ENCODE measurements at places on chromosomes 2 and 18.

DNA sequence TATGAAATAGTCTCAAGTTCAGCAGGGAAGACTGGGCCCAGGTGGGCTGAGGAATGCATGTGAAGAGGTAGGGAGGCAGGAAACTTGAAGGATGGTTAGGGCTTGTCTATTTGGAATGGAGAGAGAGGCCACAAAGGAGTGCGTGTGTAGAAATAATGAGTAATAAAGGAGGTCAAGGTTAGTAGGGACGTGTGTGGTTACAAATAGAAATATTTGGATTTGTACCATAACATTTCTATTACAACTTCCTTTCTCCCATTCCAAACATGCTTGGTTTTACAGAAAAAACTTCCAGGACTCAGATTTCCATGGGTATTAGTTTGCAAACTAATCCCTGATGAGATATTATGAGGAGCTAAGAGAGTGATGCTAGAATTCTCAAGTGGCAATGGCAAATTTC is 280.6 kb downstream of the NCKAP5 start:
- DNase-seq: no peak

GRCh38 chr18:32478807-32479206 is 8.1 kb upstream of the GAREM1 start:
- DNase-seq: no peak

GRCh38 chr2:144114760-144115159 is 405.2 kb downstream of the ZEB2 start:
- no peak for DNase-seq

DNA sequence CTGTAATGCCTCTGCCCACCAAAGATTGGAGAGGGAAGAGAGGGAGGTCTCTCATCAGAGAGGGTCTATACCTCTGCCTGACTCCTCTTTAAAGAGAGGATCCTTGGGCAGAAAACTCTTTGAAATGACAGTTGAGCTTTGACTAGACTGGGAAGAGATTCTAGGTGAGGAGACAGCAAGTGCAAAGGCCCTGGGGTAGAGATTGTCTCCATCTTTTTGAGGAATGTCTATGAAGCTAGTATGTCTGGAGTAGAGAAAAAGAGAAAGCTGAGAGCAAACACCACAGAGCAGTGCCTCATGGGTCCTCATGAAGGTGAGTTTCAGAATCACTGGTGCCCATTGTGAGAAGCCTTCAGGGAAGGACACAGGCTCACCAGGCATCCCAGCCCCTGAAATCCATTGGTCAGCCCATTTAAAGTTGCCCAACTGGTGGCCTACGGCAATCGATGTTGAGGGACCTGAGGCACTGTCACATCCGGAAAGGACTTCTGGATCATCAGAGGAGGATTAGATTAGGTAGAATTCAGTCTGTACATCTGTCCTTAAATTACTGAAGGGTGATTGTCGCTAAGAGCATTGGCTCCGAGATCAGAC is 31.5 kb downstream of the LBH start:
- no peak for DNase-seq

- no peak for DNase-seq
Observed at GRCh38 chr2:147137711-147138110, 707.1 kb upstream of the ACVR2A start.

DNA sequence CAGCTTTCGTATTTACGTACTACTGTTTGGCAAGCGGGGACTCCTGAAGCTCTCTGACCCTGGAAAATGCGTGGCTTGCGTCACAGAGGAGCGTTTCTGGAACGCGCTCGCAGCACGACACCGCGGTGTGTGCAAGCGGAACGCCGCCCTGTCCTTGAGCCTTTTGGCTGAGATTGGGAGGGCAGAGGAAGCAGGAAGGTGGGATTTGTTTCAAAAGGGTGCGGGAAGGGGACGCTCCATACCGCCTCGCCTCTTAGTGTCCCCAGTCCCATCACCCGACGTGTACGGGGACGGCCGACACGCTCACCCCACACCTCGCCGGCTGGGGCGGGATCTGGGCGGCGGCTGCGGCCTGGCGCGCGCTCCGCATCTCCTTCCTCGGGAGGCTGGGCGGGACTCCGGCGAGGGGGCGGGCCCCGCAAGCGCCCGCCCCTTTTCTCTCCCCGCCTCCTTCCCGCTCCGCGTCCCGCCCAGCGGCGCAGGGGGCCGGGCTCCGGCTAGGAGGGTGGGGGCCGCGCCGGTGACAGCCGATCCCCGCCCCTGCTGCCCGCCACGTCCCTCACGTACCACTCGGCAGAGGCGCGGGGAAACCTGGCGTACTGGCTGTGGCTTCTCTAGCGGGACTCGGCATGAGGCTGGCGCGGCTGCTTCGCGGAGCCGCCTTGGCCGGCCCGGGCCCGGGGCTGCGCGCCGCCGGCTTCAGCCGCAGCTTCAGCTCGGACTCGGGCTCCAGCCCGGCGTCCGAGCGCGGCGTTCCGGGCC is at the start of gene PDK1:
Gene PDK1, plus strand, starts transcription at position 569 of the 762 bp plus-strand sequence. Its CDS starts 61 bp downstream, at position 630.
- peak; percentile 98 for DNase-seq

- no peak for DNase-seq
Observed at GRCh38 chr2:8158711-8159110, 523.1 kb upstream of the ID2 start.

DNA sequence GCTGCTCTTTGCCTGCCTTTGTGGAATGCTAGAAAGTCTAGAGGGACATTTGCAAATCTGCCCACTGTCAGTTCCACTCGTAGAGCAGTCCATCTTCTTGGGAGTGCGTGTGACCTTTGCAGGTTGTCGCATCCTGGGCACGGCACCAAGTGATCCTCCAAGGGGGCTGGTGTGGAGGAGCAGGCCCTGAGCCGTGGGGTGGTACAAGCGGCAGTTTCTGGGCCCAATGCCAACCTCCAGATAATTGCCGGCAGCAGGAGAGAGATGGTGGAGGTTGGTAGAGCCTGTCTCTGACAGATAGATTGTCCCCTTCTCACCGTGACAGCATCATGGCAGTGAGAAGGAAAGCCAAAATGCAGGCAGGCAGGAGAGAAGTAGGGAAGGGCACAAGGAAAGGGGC is 150.7 kb upstream of the SLC14A2 start:
- DNase-seq: no peak

DNA sequence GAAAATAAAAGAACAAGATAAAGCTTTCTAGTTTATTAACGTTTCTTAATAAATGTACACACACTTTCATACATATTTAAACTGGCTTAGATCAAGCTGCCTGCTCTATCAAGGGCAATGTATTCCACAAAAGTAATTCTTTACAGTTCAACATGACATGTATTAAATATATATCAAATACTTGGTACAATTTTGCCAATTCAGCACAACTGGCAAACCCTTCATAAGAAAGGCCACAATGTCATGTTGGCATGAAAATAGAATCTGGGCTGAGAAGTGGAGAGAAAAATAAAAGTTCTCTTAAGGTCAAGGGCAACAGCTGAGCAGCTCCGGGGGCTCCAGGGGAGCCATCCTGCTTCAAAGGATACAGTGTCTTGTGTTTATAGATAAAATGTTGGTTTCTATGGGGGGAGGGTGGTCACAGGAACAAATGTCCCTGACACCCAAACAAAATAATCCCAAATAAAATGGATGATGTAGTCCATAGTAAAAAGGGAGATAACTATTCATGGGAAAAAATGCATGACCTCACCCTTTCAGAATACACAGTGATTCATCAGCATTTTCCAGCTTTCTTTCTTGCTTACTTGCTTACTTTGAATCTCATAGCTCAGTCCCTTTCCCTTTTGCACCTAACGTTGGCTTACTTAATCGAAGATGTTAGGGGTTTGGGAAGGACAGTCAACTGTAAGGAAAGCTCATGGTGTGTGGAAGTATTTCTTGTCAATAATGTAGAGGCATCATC is 494.9 kb downstream of the NYAP2 start:
- peak; percentile 8 for DNase-seq

- DNase-seq: no peak
Observed at GRCh38 chr18:68694316-68694715, 20.6 kb downstream of the TMX3 start.

- DNase-seq: peak; percentile 72
Observed at GRCh38 chr2:65435625-65436168, 3.3 kb upstream of the SPRED2 start.

DNA sequence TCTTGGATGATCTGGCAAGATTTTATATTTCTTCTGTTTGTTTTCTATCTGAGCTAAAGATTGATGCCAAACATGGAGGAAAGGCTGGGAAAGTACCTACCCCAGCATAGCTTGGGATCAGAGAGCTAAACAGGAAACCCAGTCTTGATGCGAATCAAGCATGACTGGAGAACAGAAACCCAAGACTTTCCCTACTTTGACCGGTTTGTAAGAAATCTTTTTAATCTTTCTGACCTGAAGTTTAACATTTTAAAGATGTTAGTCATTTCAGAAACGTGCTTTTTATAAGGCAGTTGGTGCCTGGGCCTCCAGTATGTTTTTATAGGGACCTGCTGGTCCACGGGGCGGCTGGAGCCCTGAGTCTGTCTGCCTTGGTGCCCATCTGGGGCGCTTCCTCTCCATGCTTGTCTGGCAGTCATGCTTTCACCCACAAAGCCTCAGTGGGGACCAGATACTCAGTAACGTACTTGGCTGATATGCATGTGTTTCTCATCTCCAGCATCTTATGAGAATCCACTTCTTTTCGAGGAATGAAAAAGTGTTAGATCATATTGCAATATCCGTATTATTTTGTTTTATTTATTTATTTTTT is 266.5 kb downstream of the PTGR3 start:
- no peak for DNase-seq

- DNase-seq: no peak
Observed at GRCh38 chr2:238567067-238567855, 140.5 kb downstream of the ASB1 start.

DNA sequence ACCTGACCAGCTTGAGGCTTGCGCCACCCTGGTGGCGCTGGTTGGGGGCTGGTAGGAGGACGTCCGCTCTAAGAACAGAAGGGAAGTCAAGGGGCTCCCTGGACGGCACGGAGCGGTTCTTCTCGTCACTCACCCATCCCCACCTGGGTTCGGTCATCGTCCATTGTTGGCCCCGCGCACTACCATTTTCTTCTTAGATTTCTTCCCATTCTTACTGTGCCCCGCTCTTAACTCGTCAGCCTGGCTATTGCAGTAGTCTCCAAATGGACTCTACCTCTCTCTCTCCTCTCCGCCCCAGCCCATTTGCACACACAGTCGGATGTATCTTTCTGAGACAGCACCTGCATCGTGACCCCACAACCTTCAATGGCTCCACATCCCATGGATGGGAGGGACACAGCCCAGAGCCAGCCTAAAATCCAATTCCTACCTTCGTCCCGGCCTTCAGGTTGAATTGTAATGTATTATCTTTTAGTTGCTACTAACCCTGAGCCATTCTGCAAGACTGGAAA is 814 bp upstream of the RAB1A start:
- DNase-seq: no peak

GRCh38 chr2:127293386-127293747 is 577 bp downstream of the ERCC3 start:
- DNase-seq: no peak

- DNase-seq: no peak
Observed at GRCh38 chr18:58892488-58892887, 27.8 kb downstream of the ZNF532 start.

GRCh38 chr2:131156452-131157149 is 51.5 kb downstream of the PLEKHB2 start:
- DNase-seq: no peak

GRCh38 chr18:35888329-35888728 is 84.2 kb upstream of the RMP24 start:
- DNase-seq: no peak

DNA sequence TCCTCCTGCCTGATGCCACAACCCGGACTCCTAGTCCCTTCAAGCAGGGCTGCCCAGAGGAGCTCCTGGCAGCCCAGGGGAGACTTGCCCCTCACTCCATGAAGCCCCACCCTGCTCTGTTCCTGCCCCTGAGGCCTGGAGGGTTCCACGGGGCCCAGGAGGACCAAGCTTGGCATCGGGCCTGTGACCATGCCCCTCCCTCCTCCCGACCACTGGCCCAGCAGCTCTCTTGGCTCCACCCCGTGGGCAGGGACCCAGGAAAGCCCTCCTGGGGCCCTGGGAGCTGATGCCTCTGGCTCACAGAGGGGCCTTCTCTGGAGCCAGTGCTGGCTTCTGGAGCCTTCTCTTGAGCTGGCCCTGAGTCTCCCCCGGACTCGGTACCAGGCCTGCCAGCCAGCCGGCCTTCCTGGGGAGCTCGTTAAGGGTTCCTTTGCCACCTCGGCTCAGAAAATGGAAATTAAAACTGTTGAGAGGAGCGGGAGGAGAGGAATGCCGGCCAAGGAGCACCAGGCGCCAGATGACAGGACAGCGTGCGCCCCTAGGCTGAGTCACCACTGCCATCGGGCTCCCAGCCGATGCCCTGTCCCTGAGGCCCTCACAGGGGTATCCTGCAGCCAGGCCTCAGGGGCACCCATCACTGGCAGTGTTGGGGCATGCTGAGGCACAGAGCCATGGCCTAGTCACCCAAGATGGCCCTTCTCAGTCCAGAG is 40.6 kb upstream of the SNED1 start:
- no peak for DNase-seq

- DNase-seq: no peak
Observed at GRCh38 chr18:6722690-6723089, 6.8 kb upstream of the ARHGAP28 start.

- DNase-seq: no peak
Observed at GRCh38 chr2:9768388-9768787, 74.9 kb upstream of the TAF1B start.

DNA sequence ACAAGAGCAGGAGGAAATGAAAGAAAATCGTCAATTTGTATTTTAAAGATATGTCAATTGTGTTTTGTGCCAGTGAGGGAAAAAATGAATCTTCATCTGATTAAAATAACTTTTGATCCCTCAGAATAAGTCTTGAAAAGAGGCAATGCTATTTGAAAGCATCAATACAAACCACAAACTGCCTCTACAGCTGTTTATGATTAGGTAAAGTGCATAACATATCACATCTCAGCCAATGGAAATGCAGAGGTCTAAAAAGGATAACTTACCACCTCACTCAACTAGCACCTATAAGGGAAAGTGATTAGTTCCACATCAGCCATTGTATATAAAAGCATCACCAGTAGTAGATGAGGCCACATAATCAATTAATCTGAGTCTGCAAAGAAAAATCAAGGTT is 492.2 kb upstream of the CDH2 start:
- no peak for DNase-seq

DNA sequence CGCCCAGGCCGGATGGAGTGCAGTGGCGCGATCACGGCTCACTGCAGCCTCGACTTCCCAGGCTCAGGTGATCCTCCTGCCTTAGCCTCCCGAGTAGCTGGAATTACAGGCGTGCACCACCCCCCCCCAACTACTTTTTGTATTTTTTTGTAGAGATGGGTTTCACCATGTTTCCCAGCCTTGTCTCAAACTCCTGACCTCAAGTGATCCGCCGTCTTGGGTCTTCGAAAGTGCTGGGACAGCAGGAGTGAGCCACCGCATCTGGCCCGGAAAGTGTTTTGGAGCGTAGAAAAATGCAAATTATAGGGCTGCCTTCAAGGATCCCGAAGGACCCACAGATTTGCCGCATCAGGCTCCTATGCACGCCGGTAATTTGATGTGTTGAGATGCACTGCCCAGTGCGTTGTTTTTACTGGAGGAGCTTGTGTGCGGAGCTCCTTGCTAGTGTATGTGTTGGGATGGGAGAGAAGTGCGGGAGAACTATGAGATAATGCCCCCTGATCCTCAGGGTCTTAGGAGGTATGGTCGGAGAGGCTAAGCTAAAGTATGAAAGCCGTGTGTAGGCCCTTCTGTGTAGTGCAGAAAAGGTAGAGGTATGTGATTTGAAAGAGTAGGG is 1.2 kb upstream of the CLASP1 start:
- peak; percentile 39 for DNase-seq

GRCh38 chr2:176554101-176555048 is 285.1 kb downstream of the MTX2 start:
- peak; percentile 50 for DNase-seq

GRCh38 chr2:120949957-120950590 is 214.4 kb downstream of the GLI2 start:
- no peak for DNase-seq
